ENCODE measurements at places on chromosomes 6 and 20.

DNA sequence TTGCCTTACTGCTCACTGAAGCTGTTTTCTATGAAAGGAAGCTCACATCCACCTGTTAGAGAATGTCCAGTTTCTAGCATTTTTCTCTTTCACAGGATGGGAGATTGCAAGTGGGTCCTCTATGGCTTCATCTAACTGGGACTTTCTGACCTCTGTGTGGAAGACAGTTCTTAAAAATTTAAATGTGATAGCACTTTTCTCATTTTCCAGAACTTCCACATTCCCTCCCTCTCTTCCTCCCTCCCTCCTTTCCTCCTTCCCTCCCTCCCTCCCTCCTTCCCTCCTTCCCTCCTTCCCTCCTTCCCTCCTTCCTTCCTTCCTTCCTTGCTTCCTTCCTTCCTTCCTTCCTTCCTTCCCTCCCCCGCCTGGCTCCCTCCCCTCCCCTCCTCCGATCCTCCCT is 291.1 kb downstream of the DOK5 start:
- no peak for DNase-seq

DNA sequence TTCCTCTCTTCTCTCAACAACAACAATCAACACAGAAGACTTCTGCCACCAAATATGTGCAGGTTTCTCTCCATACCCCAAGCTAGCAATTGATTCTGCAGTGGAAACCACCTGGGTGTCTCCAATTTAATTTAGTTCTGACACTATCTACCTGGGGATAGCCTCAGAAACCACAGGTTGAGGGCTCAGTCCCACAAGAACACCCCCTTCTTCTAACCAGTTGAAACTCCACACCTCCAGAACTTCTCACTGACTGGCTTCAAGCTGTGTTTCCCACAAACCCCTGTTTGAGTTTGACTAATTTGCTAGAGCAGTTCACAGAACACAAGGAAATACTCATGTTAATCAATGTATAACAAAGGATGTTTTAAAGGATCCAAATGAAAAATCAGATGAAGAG is 52.5 kb upstream of the SPTLC3 start:
- no peak for DNase-seq

GRCh38 chr20:45497971-45498494 is 17.4 kb downstream of the SPINT3 start:
- no peak for DNase-seq

DNA sequence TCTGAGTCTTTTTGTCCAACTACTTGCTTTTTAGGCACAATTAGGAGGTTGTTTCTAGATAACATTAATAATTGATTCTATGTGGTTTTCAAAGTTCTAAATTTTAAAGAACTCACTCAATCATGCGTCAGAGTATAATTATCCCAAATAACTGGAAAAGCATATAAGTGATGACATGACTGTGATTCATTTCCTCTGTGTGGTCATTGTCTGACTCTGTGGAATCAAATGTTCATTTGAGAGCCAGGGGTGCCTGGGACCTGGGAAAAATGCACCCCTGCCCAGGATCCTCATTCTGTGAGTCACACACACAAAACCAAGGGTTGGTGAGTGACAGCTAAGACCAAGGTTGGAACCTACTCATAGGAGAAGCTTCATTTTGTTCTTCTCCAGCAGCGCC is 127.1 kb upstream of the MLIP start:
- DNase-seq = no peak

DNA sequence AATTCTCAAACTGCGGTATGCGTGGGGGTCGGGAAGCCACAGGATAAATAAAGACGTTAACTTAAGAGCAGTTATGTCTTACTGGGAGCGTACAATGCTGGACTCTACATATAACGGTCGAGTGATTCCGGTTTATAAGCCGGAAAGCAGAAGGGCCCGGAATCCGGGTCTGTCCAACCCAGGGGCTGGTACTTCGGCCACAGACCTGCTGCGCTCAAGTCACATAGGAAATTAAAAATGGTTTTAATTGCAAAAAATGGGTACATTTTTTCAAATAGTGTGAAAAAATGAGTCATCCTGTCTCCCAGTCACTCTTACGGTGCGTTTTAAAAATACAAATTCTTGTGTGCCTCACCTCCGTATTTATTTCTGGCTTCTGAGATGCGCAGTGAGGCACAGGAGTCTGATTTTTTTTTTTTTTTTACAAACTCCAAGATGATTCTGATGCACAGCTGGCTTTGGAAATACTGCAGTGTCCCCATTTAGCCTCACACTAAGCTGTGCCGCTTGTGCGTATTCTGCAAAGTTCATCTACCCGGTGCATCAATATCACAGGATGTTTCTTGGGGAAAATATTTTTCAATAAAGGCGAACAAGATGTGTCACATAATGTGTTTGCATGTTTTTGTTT is 1.0 kb downstream of the PCIF1 start:
- no peak for DNase-seq

GRCh38 chr6:36593569-36594028 is 563 bp upstream of the SRSF3 start:
- peak; percentile 66 for DNase-seq

DNA sequence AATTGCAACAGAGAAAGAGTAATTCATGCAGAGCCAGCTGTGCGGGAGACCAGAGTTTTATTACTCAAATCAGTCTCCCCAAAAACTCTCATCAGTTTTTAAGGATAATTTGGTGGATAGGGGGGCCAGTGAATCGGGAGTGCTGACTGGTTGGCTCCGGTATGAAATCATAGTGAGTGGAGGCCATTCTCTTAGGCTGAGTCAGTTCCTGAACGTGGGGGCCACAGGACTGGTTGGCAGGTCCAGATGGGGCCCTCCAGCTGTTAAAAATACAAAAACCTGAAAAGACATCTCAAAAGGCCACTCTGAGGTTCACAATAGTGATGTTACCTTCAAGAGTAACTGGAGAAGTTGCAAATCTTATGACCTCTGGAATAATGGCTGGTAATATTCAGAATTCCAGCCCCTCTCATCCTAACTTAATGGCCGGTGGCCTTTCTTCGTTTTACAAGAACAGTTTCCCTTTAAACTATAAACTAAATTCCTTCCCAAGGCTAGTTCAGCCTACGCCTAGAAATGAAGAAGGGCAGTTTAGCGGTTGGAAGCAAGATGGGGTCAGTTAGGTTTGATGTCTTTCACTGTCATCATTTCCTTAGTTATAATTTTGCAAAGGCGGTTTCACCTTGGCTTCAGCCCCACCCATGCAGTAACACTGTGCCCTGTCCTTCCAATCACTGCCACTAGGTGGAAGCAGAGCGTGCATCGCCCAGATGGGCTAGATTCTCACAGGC is 6.8 kb upstream of the MICA start:
- DNase-seq = peak; percentile 90

DNA sequence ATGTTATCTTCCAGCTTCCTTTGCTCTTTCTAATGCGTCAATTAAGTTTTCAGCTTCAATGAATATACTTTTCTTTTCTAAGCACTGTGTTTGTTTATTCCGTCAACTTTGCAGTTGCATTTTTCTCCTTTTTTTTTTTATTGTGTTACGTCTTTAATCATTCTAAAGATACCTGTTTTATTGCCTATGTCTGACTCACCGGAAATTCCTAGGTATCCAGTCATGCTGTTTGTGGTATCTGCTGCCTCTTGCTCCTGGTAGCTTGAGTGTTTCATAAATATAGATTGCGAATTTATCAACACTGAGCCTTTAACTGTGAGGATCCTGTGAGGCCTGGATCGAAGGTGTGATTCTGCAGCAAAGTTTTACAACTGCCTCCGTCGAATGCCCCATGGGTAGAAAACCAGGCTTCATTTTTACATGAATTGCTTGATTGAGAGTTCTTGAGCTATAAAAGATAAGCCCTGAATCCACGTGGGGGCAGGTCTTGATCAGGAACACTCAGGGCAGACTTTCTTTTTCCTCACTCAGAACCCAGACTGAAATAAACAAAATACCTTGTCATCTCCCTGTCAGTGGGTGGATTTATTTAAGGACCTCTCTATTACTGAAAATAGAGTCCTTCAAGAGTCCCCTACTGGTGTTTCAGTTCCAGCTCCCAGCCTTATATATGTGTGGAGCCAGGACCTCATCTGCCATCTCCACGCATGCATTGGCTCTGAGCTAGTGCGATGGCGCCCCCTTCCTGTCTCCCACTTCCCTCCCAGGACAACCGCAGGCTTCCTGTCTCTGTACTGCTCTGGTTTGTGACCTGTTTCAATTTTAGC is 60.1 kb upstream of the LRRC1 start:
- DNase-seq = peak; percentile 12

GRCh38 chr20:23059001-23059400 is 9.5 kb upstream of the THBD start:
- no peak for DNase-seq
